ENCODE measurements at places on chromosomes 7 and 10.

DNA sequence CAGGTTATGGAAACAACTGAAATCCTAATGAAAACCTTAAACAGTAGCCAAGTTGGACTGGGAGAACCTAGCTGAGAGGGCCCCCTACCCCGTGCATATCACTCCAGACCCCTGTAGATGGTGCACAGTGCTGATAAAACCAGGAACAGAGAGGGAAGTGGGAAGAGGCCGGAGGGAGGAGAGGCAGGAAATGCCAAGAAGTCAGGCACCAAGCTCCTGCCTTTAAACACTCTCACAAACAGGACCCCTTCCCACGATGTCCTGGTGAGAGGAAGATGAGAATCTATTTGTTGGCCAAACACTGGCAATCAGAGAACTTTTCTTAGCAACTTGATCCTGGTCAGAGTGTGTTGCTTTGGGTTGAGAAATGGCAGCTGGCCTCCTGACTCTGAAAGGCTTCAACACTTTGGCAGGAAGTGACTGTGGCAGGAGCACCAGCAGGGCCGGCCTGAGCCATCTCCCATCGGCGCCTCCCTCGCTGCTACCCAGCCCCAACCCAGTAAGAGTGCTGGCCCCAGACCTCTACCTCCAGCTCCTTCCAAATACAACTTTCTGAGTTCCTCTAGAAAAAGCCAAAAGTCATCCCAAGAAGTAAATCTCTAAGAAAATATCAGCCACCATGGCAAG, 39.5 kb downstream of the GSDME start:
- no peak for DNase-seq

GRCh38 chr10:47340608-47341170, 7.5 kb upstream of the RBP3 start:
- peak; percentile 22 for DNase-seq

DNA sequence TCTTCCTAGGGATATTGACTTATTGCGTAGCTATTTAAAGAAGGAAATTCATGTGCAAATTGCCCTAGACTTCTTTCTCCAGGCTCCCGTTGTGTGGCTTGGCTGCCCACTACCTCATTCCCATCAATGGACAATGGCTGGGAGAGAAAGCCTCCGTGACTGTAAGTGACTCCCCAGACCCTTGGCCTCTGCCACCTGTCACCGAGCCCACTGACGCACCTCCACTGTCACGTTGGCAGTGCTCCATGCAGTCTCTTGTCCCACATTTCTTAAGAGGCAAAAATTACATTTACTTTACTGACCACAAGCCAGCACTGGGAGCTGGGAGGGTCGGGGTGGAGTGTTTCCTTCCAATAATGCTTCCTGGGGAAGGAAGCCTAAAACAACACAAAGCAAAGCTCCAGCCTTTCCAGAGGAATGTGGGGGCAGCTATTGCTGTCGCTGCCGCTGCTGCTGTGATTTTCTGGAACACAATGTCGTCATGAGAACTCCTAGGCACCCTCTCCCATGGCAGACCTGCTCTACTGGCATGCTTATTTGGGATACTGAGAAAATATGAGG, 89.7 kb upstream of the STEAP1B start:
- no peak for DNase-seq

- no peak for DNase-seq
These were observed 26.7 kb downstream of the TBC1D12 start for GRCh38 chr10:94428766-94429707.

DNA sequence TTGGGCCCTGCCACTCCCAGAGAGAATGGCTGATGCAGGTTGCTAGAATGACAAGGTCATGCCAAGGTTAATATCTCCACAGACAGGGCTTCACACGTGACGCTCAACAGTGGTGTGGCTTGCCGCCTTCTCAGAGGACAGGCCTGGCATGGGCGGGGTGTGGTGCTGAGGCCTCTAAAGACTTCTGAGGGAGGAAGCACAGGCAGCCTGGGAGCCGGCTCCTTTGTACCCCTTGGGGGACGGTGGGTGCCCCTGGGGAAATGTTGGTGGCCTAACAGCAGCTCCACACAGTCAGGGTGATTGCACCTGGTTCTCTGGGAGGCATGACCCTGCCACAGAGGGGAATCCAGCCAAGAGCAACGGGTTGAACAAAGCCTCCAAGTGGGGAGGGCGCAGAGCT, 115.1 kb downstream of the PKD1L1 start:
- no peak for DNase-seq

- DNase-seq, result no peak
These were observed 342.1 kb downstream of the GRID1 start for GRCh38 chr10:86024281-86025041.

- DNase-seq, result no peak
These were observed 114.1 kb downstream of the POU6F2 start for GRCh38 chr7:39091774-39092173.

GRCh38 chr10:82982110-82982608, 1107.2 kb downstream of the NRG3 start:
- peak; percentile 94 for DNase-seq

DNA sequence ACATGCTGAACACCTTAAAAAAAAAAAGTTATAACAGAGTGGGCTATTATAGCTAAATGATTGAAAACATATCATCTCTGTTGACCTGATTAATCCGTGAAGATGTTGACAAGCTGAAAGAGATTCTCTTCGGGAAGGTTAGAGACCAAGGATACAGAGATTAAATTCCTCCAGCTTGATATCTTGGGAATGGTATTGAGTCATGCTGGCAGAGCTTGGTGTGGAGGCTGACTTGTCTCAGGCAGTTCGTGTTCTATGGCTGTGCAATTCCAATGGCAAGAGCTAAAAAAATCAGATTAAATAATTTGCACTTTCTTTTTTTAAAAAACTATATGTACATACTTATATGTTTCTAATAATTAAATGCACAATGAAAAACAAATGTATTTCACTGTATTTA, 24.9 kb upstream of the CACNA2D1 start:
- no peak for DNase-seq

DNA sequence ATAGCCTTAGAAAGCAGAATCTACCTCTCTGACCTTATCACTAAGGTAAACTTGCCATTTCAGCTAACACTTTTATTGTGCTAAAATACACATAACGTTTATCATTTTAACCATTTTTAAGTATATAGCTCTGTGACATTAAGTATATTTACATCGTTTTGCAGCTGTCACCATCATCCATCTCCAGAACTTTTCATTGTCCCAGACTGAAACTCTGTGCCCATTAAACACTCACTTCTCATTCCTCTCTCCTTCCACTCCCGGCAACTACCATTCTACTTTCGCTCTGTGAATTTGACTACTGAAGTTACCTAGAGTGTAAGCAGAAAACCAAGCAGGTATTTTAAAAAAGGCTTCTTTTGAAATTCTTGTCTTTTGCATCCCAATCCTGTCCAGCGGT, 1.3 kb downstream of the DDX50 start:
- DNase-seq, result no peak

DNA sequence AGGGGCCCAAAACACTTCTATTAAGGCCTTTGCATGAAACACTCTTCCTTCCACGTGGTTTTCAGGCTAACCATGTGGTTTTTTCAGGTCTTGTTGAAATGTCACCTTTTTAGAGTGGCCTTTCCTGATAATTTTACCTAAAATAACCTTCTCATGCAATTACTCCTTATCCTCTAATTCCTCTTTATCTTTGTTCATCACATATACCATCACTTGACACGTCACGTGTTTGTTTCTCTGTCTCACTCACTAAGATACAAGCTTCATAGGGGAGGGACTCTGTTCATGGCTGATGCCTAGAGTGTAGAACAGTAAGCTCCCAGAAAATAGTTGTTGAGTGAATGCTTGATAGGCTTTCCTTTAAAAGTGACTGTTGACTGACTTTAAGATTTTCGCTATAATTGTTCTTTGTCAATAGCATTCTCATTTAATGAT, 63.7 kb downstream of the ST7 start:
- no peak for DNase-seq

DNA sequence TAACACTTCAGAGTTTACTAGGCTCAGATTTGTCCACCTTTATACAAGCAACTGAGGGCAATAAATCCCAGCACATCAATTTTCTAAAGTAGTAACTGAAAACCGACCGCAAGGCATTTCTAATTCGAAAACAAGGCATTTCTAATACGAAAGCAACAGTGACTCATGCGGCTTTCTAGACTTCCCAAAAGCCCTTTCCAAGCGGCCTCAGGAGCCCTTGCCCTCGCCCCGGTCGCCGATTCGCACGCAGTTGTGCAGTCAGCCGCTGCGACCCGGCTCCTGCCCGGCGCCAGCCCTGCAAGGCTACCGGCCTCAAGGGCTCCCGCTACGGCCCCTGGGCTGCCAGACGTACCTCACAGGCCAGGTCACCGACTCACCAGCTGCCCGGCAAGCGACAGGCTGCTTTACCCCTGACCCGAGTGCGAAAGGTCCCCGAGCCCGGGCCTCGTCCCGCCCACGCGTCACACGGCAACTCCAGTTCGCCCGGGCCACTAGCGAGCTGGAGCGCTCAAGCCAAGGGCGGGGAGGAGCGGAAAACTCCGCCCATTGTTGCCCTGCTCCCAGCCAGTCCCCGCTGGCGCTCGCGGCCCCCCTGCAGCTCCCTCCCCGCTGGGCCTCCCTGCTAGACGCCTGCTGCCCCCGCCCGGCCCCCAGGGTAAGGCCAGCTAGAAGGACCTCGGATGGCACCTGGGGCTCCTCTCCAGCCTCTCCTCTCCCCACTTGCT, 7.3 kb downstream of the NCOA4 start:
- DNase-seq, result peak; percentile 88

GRCh38 chr10:3469639-3470020, 297.0 kb upstream of the PITRM1 start:
- DNase-seq, result no peak

DNA sequence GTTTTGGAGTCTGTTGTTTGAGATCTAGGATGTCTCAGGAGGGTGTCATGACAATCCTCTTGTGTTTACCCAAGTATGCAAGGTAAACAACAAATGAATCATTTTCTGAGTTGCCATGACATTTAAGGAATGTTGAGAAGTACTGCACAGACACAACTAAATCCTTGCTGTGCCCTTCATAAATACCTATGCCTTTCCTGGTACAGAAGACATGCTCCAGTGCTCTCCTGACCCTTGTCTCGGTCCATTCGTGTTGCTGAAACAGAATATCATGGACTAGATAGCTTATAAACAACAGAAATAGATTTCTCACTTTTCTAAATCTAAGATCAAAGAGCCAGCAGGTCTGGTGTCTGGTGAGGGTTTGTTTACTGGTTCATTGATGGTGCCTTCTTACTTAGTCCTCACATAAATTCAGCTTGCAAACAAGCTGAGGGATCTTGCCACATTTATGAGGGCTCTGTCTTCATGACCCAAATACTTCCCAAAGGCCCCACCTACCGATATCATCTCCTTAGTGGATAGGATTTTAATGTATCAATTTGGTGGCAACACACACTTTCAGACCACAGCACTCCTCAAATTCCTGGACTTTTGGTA, 341.8 kb upstream of the SEMA3A start:
- no peak for DNase-seq

DNA sequence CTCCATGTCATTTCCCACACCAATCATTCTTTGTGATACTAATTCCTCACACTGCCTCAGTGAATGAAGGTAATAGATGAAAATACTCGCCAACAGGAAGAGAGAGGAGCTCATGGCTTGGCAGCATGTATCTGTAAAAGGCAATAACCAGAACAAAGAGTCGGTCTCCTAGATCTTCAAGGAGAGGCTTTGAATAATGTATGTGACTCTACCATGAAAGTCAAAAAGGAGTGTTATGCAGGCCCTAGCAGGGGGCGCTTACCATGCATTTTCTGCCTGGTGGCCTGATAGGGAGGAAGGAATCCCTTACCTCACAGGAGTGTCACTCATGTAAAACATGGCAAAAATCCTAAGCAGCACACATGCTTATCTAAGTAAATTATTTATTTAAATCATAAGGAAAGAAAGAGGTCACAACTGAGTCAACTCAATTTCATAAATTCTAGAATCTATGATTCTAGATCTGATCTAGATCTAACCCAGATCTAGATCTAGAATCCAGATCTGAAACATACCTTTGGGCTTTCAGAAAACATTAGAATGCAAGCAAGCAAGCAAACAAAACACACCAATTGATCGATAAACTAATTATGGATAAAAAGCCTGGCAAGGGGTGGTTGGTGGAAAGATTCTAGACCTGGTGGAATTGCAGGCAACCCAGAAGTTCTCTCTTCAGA, 226.3 kb upstream of the KLF6 start:
- no peak for DNase-seq

- DNase-seq, result peak; percentile 81
These were observed 41.1 kb downstream of the PDIA4 start for GRCh38 chr7:148987010-148987750.

DNA sequence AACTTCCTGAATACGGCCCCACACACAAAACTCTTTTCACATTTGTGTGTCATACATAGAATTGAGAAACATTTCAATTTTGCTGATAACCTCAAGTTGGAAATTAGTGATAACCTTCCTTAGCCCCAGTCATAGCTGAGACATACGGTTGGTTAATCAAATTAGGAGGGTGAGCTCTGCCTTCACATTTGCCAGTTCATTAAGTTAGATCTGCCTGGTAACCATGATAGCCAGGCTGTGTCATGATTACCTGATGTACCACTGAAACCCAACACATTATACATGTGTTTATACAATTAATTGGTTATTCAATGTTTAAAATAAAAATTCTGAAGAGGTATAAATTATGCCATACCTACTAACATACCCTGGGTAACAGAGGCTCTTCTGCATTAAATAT, 60.8 kb upstream of the RAB11FIP2 start:
- DNase-seq, result no peak

DNA sequence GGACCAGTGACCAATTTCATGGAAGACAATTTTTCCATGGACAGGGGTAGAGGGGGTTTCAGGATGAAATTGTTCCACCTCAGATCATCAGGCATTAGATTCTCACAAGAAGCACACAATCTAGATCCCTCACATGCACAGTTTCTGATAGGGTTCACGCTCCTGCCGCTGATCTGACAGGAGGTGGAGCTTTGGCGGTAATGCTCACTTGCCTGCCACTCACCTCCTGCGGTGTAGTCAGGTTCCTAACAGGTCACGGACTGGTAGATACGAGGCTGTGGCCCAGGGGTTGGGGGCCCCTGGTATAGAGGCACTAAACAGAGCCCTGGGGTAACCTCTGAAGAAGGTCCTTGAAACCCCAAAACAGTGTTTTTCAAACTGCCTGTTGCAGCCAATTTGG, 6.5 kb downstream of the BRAF start:
- no peak for DNase-seq

GRCh38 chr10:107653832-107654287, 489.4 kb upstream of the SORCS1 start:
- DNase-seq, result peak; percentile 72

DNA sequence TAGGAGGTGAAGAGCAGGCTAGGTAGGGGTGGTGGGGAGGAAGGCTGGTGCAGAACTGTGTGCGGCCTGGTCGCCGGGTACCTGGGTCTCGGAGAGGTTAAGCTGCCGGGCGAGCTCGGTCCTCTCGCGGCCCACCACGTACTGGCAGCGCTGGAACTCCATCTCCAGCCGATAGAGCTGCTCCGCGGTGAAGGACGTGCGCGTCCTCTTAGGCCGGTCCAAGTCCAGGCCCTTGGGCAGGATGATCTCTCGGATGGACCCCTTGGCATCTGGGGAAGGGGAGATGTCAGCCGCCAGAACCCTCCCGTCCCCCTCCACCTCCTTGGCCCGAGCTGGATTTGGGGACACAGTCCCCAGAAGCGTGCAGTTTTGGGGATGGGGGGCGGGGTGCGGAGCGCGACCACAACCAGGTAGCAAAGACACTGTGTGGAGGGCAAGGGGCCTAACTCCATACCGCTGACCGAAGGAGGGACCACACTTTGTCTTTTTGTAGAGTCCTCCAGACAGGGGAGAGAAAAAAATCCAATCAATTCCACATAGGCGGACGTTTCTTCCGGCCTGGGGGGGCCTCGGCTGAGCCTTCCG, 1.6 kb downstream of the VAX1 start:
- no peak for DNase-seq

All from foreskin melanocyte (primary cell).